ENCODE measurements at places on chromosomes 7 and 10.

- DNase-seq, result no peak
Observed at GRCh38 chr7:2237109-2237602, 4.4 kb upstream of the MAD1L1 start.

DNA sequence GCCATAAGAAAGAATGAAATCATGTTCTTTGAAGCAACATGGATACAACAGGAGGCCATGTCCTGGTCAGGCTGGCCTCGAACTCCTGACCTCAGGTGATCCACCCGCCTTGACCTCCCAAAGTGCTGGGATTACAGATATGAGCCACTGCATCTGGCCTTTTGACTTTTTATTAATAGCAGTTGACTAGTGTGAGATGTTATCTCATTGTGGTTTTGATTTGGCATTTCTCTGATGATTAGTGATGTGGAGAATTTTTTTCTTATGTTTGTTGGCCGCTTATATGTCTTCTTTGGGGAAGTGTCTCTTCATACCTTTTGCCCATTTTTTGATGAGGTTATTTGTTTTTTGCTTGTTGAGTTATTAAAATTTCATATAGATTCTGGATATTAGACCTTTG lies 400.9 kb downstream of the SUGCT start:
- DNase-seq, result no peak

- DNase-seq, result no peak
Observed at GRCh38 chr10:15144788-15145187, 23.7 kb downstream of the NMT2 start.

DNA sequence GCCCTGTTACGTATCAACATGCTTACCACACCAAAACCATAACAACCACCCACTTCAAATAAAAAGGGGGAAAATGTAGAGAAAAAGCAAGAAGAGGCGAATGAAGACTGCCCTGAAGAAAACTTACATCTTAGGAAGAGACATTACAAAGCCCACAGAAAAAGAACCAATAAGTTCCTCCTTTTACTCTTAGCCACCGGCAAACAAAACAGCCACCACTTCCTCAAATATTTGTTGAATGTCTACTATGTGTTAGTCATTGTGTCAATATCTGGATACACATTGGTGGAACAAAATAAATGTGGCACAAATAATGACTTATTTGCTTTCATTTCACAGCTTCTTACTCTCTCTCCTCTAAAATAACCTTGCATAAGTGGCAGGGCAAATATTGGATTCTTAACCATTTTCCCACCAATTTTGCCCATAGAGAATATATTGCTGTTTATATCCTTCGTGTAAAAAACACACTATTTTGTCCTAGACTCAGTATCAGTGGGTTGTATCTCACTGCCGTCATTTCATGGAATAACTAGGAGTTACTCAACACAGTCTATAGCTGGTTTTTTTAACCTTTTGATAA lies 106.8 kb downstream of the ANK3 start:
- no peak for DNase-seq

GRCh38 chr10:101261702-101262101 lies 32.4 kb upstream of the LBX1 start:
- DNase-seq, result no peak

- DNase-seq, result no peak
Observed at GRCh38 chr7:153628825-153629224, 423.4 kb upstream of the DPP6 start.

GRCh38 chr7:33632840-33633525 lies 272.4 kb upstream of the BMPER start:
- DNase-seq, result no peak

DNA sequence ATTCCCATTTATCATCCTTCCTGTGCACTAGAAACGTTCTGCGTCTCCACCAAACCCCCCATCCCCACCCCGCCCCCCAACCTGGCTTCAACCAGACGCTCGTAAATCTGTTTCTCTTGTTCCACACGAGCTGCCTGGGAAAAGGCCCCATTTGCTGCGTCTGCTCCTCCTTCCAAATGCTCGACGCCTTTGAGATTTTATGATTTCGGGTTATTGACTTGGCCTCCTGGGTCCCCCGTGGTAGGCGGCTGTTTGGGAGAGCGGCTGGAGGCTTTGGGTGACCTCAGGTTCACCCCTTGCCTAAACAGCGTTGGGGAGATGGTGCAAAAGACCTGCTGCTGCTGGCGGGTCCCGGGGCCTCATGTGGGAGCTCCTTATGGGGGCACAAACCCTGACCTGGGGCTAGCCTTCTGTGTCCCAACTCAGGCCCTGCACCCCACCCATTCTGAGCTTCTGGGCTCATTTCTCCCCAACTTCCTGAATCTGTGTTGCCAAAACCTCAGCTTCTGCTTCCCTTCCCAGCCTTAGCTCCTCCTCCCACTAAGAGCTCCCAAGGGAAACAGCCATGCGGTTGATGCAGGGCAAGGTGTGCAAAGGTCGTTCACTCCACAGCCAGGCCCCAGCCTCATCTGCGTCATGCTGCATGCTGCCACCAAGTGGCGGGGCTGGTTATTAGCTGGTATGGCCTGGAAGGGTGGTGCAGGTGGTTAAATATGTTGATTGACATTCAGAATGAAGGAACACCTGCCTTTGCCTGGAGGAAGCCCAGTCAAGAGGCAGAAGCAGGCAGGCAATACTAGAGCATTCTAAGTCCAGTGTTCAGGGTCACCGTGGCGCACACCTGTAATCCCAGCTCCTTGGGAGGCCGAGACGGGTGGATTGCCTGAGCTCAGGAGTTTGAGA lies 49.1 kb upstream of the ELN start:
- DNase-seq, result no peak

DNA sequence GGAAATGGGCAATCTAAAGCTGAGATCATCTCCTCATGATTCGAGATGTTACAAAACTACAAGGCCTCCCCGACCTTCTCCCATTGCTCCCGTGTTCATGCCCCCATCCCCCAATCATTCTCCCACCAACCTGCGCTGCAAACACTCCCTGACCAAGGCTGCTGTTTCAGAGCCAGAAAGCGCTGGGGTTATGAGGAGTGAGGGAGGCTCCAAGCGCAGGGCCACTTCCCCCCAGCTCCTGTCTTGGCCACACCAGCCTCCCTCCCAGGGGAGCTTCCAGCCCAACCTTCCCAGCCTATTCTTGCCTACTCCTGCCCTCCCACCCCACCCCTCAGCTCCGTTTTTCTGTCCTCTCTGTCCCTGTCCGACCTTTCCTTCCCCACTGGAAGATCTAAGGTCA lies 14.7 kb upstream of the NODAL start:
- no peak for DNase-seq

DNA sequence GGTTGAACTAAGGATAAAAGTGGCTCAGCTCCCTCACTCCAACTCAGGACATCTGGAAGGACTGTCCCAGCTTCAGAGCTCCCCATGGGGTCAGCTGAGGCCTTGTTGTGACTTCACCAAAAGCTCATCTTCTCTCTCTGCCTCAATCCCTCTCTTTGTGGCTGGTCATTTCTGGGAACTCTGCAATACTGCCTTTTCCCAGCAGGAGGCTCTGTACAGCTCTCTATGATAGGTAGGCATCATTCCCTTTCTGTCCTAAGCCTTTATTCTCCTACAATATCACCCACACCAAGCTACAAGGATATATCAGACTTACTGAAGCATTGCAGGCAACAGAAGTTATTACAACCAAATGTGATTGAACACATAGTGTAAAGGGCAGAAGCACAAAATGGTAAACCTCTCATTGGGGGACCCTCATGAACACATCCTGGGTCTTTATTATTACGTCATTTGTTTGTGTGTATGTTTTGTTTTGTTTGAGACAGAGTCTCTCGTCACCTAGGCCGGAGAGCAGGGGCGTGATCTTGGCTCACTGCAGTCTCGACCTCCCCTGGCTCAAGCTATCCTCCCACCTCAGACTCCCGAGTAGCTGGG lies 36.7 kb upstream of the PRPS1L1 start:
- no peak for DNase-seq

- no peak for DNase-seq
Observed at GRCh38 chr10:3096149-3096548, 28.8 kb downstream of the PFKP start.

GRCh38 chr7:497946-498655 lies 21.5 kb downstream of the PDGFA start:
- DNase-seq, result no peak

GRCh38 chr10:113950268-113950667 lies 93.4 kb upstream of the ADRB1 start:
- no peak for DNase-seq

DNA sequence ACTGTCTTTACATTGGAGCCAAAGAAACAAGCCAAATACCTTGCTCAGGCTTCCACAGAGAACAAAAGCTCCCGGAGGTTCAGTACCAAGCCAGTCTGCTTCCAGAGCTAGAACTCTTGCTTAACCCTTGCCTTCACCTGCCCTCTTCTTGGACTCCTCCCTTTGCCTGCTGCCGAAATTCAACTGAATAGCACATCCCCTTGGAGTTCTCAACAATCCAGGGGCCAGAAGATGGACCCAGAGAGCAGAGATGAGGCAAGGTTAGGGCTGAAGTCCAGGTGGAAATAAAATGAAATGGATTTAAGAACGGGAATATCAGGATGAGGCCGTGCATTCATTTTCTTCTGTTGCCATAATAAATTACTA lies 876 bp upstream of the PIK3AP1 start:
- DNase-seq, result no peak

DNA sequence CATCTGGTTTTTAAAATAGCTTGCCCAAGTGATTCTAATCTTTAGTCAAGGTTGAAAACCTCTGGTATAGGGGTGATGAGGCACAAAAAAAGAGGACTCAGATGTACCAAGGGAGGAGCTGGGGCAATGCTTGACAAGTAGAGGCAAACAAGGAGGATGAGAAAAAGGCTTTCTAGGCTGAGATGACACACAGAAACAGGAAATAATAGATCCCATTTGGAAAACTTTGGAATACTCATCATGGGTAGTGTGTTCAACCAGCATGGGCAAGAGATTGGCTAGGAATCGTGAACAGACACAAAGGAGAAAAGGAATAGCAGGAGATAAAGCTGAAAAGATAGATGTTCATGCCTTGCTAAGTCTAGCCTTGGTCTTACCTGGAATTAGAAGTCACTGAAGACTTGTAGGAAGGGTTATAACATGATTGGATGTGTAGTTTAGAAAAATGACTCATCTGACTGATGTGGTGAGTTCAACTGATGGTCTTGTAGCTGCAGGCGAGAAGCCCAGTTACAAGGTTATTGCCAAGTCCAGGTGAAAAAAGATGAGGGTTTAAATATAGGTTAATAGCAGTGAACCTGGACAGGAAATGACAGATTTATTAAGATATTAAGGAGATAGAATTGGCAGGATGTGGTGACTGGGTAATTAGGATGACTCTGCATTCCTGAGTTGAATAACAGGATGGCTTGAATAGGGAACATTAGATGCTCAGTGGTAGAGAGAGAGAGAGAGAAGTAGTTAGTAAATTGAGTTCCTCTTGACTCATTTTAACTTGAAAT lies 214.0 kb upstream of the LRGUK start:
- no peak for DNase-seq

GRCh38 chr7:15684111-15684800 lies 2.2 kb downstream of the MEOX2 start:
- no peak for DNase-seq

DNA sequence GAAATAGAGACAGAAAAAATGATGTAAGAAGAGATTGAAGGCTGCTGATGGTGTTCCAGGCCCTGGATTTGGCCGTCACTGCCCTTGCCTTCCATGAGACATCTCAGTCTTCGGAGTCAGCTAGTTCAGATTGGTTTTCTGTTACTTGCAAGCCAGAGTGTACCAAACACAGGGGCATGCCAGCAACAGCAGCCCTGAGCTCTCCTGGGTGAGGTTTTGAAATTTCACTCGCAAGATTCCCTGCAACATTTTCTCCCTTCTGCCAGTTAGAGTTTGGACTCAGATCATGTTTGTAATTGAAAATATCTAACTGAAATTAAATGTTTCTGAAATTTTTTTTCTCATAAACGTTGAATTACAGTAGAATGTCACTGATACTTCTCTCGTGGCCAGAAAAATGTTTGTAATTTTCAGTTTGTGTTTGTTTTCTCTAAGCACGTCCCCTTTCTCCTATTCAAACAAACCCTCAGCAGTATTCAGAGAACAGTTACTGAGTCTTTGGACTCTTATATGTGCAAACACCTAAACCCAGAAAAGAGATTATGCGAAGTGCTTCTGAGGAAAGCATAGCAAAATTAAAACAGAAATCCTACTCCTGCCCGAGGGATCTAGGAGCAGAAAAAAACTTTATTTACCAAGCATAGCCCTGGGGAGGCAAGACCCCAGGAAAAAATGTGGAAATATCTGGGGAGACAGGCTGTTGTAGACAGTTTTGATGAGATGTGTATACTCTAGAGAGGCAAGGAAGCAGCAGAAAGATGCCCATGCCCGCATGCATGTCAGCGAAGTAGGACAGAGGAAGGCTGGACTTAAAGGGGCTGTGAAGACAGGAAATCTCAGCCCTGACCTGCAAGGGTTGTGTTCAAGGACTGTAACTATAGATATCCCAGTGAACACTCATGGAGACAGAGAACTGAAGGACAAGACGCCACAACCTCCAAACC lies 43.0 kb upstream of the NAMPT start:
- no peak for DNase-seq

GRCh38 chr7:157250605-157251228 lies 86.1 kb upstream of the DNAJB6 start:
- DNase-seq, result peak; percentile 22

DNA sequence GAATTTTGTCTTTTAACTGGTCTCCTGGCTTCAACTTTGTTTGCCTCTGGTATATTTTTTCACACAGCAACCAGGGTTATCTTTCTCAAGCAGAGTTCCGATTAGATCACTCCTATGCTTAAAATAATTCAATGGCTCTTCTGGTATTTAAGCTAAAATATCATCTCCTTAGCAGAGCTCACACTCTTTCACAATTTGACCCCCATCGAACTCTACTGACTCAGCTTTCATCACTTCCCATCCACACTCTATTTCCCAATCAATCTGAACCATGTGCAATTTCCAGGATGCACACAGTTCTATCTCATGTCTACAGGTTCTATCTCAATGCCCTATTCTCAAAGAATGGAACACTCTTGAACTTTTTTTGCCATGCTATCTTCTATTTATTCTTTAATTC lies 809.5 kb downstream of the GRID1 start:
- DNase-seq, result no peak

GRCh38 chr7:738723-739454 lies 11.8 kb upstream of the PRKAR1B start:
- no peak for DNase-seq
